ENCODE measurements at places on chromosomes 2 and 18. TPM values are rescaled to one million over a fixed set of nuclear protein-coding genes. Genes with fewer than 3 reads are reported as not detected.

XIRP2 gene
- total RNA-seq = not detected

IL36B gene
- total RNA-seq = not detected

CFC1 gene
- total RNA-seq = not detected

ZNF804A gene
- not detected for total RNA-seq

ANKAR gene
- 3.6 TPM for total RNA-seq

SDC1 gene
- total RNA-seq = 18.3 TPM

CMPK2 gene
- total RNA-seq = 0.92 TPM

SLC9A4 gene
- not detected for total RNA-seq

SAG gene
- not detected for total RNA-seq

GRHL1 gene
- total RNA-seq = 1.2 TPM

DPYSL5 gene
- total RNA-seq = not detected

GAL3ST2 gene
- not detected for total RNA-seq

MC4R gene
- not detected for total RNA-seq

G6PC2 gene
- not detected for total RNA-seq

RGPD5 gene
- total RNA-seq = 16.5 TPM

TMEM169 gene
- total RNA-seq = 0.14 TPM

WNT6 gene
- not detected for total RNA-seq
